Heart left ventricle (tissue), 16 donors: ENCODE measurements at places on chromosomes 16 and 17. TPM values are rescaled to one million over a fixed set of nuclear protein-coding genes. Genes with fewer than 3 reads are reported as not detected.
A peak's percentile ranks its signal among the peaks of the same experiment; 100 is the strongest.

DNA sequence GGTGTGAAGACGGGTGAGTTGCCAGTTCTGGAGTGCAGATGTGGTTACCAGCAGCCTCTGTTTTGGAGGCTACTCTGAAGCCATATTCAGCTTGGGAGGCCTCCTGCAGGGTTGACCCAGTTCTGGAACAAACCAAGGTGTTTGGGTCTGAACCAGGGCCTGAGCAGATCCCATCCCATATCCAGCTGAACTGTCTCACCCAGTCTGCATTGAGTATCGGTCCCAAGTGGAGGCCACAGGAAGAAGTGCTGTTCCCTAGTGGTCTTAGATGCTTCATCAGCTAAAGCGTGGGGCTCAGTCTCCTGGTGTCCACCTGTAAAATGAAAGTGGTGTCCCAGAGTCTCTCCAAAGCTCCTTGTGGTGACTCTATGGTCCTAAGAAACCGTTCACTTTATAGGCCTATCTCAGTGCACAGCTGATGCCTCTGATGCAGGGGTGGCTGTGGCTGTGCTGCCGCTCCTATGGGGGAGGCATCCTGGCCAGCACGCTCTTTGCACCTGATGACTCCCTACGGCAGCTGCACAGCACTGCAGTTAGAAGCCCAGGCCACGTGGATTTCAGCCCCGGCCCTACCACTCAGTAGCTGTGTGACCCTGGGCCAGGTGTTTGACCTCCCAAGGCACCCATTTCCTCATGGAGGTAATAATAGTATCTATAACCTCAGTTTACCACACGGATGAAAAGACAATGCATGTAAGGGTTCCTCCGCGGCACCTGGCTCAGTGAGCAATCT lies 21.0 kb downstream of the CBX4 start:
- no peak for DNase-seq

DNA sequence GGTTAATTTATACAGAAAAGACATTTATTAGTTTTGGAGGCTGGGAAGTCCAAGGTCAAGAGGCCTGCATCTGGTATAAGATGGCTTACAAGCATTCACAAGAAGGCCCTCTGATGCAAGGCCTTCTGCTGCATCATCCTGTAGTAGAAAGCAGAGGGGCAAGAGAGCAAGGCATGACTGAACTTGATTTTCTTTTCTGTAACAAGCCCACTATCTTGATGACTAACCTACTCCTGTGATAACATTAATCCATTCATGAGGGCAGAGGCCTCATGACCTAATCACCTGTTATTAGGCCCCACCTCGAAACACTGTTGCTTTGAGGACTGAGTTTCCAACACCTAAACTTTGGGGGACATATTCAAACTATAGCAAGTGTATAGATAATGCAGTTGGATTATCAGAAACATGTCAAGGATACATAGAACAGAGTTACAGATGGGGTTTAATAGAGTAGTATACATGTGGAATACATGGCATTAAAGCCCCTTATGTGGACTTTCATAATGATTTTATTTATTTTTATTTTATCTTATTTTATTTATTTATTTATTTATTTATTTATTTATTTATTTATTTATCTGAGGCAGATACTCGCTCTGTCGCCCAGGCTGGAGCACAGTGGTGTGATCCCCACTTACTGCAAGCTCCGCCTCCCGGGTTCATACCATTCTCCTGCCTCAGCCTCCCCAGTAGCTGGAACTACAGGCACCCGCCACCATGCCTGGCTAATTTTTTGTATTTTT lies 88.2 kb downstream of the CHD9 start:
- no peak for DNase-seq

- no peak for DNase-seq
Measured at GRCh38 chr16:76573281-76573680, 296.1 kb downstream of the CNTNAP4 start.

DNA sequence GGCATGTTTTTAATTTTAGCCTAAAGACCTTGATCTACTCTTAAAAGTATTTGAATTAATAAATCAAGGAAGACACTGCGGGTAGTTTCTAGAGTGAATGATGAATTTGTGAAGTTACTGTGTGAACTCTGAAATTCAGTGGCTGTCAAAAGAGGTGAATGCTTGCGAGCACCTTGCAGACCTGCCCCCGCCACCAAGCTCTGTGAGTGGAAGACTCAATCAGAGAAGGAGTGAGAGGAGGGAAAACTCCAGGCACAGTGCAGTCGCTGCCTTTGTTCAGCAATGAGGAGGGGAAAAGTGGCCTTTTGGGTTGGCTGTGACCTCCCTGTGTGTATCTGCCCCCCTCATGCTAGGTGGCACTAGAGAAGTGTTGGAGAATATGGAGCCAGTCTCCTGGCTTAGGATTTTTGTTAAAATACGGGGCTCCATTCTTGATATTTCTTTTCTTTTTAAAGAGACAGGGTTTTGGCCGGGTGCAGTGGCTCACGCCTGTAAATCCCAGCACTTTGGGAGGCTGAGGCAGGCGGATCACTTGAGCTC lies 53.0 kb downstream of the LDHD start:
- no peak for DNase-seq

GRCh38 chr16:84751241-84751640 lies 51.4 kb downstream of the USP10 start:
- no peak for DNase-seq

- DNase-seq = no peak
Measured at GRCh38 chr16:85330694-85331188, 218.5 kb upstream of the CIBAR2 start.

- peak; percentile 81 for DNase-seq
Measured at GRCh38 chr16:87581857-87582215, 20.5 kb upstream of the JPH3 start.

GRCh38 chr16:31213877-31214707 lies at the start of gene TRIM72:
TRIM72 (plus strand) TSS chr16:31214119; CDS start chr16:31214739, 620 bp downstream.
- no peak for DNase-seq

DNA sequence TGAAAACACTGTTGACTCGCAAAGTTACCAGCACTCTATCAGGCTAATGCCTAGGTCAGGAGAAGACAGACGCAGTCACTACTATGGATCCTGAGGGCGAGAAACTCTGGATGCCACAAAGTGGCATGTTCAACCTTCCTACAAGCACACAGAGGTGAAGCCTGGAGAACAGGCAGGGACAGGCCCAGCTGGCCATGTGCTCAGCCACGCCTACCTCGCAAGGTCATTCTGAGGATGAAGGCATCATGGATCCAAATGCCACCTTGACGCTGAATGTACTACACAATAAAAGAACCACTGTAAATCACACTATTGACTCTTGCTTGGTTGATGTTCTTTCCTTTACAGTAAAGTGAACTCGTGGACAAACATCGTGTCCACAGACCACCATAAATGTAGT lies 85.8 kb downstream of the ANKRD11 start:
- no peak for DNase-seq

DNA sequence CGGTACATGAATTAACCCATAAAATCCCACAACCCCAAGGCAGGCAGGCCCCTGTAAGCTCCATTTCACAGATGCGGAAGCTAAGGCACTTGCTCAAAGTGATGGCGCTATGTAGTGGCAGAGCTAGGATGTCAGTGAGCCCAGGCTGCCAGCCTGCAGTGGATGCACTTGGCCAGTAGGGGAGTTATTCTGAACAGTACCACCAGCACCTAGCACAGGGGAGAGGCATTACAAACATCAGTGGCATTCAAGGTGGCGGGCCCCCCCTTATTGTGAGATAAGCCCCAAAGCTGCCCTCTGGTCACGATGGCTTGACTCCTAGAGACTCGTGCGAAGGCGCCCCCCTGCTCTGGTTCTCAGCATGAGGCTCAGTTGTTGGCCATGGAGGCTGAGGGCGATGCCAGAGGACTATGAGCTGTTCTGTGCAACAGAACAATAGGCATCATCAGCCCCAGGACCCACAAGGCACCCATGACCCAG lies 33.8 kb downstream of the GTF3C1 start:
- DNase-seq = no peak

DNA sequence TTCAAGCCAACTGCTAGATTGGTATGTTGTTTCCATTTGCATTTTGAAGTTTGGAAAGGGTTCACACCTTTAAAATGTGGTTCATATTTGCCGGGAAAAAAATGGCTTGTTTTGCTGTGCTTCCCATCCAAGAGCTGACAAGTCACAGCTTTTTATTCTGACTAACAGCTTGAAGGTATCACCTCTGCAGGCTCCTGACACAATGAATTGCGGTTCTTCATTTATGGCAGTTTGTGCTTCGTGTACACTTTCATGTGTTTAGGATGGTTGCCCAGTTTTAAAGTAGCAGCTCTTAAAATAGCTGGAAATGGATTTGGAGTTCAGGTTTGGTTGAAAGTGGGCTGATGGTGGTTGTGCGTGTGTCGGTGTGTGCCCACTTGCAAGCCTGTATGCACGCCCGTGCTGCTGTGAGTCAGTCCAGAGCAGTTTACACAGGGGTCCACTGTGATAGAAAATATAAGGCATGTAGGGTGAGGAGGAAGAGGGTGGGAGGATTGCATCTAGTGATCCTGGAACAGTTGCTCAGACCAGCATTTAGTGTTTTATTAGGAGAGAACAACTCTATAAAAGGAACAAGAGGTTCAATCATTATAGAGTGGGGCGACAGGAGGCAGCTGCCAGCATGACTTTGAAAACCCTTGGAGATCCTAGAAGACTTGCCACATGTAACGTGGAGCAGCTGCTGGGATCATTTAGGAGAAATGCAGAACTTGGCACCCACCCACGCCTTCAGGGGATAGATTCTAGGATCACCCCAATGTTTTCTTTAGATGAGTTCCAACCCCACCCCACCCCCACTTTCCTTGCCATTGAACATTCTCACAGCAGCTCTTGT lies 108.0 kb upstream of the TBX2 start:
- DNase-seq = no peak

DNA sequence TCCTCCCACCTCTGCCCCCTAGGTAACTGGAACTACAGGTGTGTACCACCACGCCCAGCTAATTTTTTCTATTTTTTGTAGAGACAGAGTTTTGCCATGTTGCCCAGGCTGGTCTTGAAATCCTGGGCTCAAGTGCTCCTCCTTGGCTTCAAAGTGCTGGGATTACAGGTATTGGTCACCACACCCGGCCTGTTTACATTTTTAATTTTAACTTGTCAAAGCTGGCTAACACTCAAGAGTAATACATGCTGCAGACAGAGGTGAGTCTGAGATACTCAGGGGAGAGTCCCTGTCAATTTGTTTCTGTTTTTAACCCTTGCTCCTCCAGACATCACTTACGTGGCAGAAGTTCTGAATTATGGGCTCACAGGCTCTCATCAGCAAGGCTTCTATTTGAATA lies 50.7 kb upstream of the CLEC18B start:
- DNase-seq = no peak

- DNase-seq = no peak
Measured at GRCh38 chr17:72244494-72244893, 123.7 kb downstream of the SOX9 start.

- no peak for DNase-seq
Measured at GRCh38 chr17:20966870-20967269, 75.9 kb downstream of the USP22 start.

GRCh38 chr16:27311448-27311830 lies 2.3 kb upstream of the IL4R start:
- no peak for DNase-seq

DNA sequence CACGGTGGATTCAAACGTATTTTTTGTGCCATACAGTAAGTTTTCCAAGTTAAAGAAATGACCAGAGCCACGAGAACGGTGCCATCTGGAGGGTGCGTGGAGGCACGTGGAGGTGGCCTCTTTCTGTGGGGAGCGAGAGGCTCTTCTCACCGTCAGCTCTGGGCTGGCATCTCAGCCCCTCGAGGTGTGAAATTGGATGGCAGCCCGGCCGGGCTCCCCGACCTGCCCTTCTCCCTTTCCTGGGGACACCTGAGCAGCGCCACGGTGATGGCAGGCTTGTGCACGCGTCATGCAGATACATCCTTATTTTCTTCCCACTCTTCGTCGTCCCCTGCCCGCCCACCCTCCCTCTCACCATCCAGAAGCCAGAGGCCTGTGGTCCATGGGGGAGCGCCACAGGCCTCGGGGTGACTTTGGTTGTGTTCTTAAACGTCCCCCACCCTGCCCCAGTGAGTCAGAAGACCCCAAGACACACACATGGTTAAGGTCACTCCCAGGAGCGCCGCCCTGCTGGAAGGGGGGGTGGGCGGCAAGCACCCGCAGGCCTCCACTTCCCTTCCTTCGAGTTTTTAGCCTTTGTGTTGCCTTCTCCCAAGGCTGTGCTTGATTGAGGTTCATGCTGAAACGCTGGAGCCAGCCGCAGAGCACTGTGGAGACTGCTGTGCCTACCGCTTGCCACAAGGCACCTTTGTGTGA lies 109.4 kb downstream of the BANP start:
- peak; percentile 15 for DNase-seq

DNA sequence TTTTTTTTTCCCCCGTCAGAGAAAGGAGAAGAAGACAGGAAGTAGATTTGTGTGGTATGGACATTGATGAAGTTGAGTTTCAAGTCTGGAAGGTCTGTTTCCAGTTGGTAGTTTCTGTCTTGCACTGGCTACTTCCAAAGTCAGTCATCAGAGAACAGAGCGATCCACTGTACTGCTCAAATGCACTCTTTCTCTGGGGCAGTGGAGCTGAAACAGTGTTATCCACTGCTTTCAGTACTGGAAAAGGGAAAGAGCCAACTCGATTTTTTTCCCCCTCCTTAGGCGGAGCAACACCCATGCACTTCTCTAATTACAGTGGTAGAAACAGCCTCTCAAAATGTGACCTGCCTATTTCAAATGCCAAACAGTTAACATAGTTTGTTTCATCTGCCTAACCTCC lies 7.4 kb downstream of the PRKCA start:
- DNase-seq = no peak

DNA sequence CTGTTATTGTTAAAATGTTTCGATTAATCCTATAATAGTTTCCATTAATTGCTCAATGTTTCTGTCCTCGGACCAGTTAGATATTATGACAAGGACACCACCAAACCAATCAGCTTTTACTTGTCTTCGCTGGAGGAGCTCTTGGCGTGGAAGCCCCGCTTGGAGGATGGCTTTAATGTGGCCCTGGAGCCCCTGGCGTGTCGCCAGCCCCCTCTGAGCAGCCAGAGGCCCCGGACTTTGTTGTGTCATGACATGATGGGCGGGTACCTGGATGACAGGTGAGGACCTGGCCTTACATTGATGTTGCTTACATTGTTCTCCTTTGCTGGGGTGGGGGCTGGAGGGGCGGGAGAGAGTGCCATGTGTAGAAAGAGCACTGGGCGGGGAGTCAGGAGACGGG lies 3.0 kb downstream of the ENGASE start:
- DNase-seq = no peak

- DNase-seq = no peak
Measured at GRCh38 chr16:84739349-84740124, 39.7 kb downstream of the USP10 start.

GRCh38 chr17:27532269-27533263 lies 76.3 kb downstream of the KSR1 start:
- peak; percentile 36 for DNase-seq

The ITGB4 gene
- 4.0 TPM for polyA plus RNA-seq

The CD68 gene
- 46.7 TPM for polyA plus RNA-seq

The KRTAP2-1 gene
- not detected for polyA plus RNA-seq

The SSTR5 gene
- 0.22 TPM for polyA plus RNA-seq

The RSAD1 gene
- polyA plus RNA-seq = 36.2 TPM

The ABCA6 gene
- 5.7 TPM for polyA plus RNA-seq

The TPSD1 gene
- not detected for polyA plus RNA-seq

The CSH2 gene
- not detected for polyA plus RNA-seq

The EVPLL gene
- not detected for polyA plus RNA-seq

The EPN3 gene
- 9.0 TPM for polyA plus RNA-seq

The UTS2R gene
- polyA plus RNA-seq = 0.11 TPM

The PPL gene
- 5.1 TPM for polyA plus RNA-seq

The TNRC6C gene
- 7.7 TPM for polyA plus RNA-seq

The B4GALNT2 gene
- not detected for polyA plus RNA-seq

The RCVRN gene
- polyA plus RNA-seq = 0.15 TPM

The NT5M gene
- 4.1 TPM for polyA plus RNA-seq
